ENCODE measurements at places on chromosomes 11 and 22.

GRCh38 chr11:62487738-62488551, 58.7 kb downstream of the AHNAK start:
- DNase-seq, result no peak

DNA sequence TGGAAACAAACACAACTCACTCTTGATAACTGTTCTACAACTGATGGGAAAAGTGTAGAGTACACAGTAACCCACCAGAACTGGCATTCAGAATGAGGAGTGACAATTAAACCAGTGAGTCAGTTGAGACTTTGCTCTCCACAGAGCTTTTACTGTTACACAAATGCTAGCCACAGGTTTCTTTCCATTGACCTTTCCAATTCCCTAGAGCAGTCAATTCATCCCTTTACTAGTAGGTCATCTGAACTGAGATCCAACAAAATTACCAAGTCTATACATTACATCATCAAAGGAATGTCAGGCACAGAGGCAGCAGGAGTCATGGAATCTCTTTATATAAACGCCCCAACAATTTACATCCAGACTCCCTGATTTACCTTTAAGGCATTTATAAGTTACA, 65.9 kb downstream of the PHF21A start:
- no peak for DNase-seq

DNA sequence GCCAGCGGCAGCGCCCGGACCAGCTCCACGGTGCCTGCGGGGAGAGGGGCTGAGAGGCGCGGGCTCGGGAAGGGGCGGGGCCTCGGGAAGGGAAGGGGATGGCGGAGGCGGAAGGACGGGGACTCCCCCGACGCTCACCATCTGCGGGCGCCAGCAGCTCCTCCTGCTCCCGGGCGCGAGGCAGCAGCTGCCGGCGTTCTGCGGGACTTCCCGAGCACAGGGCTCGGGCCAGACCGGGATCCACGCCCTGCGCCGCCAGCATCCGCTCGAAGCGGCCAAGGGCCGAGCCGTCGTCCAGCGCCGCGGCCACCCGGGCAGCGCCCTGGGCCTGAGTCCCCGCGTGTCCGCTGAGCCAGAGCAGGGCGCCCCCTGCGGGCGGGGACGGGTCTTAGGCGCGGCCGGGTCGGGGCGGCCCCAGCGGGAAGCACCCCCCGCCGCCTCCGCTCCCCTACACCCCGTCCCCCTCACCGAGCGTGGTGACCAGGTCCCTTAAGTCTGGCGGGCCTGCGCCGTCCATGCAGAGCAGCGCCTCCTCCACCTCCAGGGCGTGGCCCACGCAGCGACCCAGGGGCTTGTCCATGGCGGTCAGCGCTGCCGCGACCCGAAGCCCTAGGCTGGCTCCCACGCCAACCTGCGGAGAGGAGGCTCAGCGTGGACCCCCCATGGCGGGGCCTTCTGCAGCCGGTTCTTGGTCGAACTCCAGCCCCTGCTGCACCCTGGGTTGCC, 873 bp upstream of the SCO2 start:
- DNase-seq, result no peak

GRCh38 chr11:111524056-111524455, 9.5 kb downstream of the HOATZ start:
- DNase-seq, result no peak

- DNase-seq, result no peak
Measured at GRCh38 chr11:7004482-7004881, 15.7 kb downstream of the ZNF214 start.

DNA sequence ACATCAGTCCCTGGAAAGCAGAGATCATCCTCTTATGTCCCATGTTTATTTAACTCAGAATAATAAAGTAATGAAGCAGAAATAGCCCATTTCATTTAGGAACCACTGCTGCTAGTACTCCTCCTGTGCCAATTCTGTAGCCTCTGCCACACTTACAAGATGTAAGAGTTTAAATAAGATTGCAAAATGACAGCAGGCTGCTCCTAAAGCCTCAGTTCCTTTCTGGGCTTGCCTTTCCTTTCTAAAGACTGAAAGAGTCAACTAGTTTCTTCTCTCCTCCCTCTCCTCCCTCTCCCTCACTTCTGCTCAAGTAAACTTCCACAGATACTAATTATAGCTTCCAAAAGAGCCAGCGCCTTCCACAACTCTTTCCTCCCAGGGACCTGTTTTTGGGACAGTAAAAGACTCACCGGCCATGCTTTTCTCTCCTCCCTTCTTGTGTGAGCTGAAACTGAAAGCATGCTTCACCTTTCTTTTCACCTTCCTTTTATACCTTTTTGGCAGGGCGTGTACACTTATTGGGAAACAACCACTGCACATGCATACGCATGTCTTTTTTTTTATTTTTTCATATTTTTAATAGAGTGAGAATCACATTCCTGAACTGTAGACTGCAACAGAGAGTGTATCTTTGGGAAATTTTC, 26.1 kb upstream of the CARD16 start:
- DNase-seq, result no peak

DNA sequence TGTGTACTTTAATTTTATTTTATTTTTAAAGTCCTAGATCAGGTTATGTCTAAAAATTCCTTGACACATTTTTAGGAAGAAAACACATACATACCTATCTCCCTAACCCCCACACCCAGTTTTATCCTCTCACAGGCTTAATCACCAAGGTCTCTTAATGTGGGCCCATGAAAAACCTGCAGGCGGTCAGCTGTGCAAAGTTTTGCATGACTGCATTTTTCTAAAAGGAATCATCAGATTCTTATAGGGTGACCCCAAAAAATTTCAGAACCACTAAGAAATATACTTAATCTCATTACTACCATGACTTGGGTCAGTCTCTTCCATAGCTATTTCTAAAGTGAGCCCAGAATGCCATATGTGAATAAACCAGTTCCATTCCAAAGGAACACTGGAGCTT, 19.8 kb downstream of the SAA1 start:
- no peak for DNase-seq

- no peak for DNase-seq
Measured at GRCh38 chr11:27209562-27210005, 153.4 kb downstream of the CCDC34 start.

GRCh38 chr11:29024386-29024785, 916.2 kb downstream of the METTL15 start:
- no peak for DNase-seq

GRCh38 chr11:115081972-115082371, 403.6 kb downstream of the NXPE2 start:
- DNase-seq, result no peak

DNA sequence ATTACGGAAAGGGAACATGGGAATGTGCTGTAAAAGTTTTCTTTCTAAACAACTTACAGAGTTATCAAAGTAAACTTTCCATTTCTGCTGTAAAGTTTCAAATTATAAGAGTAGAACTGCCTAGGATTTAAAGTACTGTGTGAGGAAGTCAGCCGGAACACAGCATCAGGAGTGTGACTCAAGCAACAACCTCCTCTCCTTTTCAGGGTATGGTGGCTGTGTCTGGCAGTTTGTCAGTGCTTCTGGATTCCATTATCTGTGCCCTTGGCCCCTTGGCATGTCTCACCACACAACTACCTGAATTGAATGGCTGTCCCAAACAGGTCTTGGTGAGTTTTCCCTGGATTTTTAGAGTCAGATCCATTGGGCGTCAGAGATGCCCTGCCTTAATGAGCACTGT, 6.9 kb upstream of the TOM1 start:
- no peak for DNase-seq

GRCh38 chr11:124359566-124359965, 24.7 kb downstream of the OR8B2 start:
- DNase-seq, result no peak

DNA sequence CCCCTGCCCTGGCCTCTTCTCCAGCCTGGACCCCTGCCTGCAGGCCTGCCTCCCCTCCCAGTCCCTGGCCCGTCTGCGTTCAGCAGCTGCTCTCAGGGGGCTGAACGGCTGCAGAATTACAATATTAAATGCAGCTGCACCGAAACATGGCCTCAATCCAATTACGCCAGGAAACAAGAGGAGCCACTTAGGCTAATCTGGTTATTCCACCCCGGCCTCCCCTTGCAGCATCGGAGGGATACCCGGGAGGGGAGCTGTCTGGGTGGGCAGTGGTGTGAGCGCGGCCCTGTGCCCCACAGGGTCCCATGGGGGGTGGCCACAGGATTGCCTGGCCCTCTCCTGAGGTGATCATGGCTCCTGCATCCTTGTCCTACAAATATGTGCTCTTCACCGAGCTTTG, 42.6 kb downstream of the FLRT1 start:
- DNase-seq, result no peak

- no peak for DNase-seq
Measured at GRCh38 chr11:100964435-100964834, 165.2 kb downstream of the PGR start.

- no peak for DNase-seq
Measured at GRCh38 chr11:19091366-19091765, 25.6 kb upstream of the ZDHHC13 start.

- DNase-seq, result no peak
Measured at GRCh38 chr22:39350757-39351688, 1.2 kb downstream of the SYNGR1 start.

GRCh38 chr11:26992031-26992541, 1.8 kb upstream of the FIBIN start:
- DNase-seq, result no peak

- no peak for DNase-seq
Measured at GRCh38 chr22:19933341-19934241, 8.0 kb upstream of the COMT start.

GRCh38 chr22:45424241-45424731, 10.8 kb downstream of the RIBC2 start:
- no peak for DNase-seq

- no peak for DNase-seq
Measured at GRCh38 chr11:82978422-82979099, 77.0 kb downstream of the DDIAS start.

DNA sequence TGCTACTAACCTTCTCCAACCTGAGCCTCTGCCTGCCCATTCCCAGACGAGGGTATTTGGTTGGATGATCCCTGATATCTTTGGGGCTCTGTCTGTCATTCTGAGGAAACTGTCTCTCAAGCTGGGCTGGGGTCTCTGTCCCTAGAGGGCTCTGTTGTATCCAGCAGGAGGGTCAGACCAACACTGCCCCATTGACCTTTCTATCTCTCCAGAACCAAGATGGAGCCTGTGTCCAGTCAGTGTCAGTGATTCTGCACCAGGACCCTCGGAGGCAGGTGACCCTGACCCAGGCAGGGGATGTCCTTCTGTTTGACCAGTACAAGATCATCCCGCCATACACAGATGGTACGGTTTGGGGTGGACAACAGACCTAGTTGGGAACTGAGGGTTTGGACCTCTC, 21.9 kb downstream of the OTOG start:
- DNase-seq, result no peak

DNA sequence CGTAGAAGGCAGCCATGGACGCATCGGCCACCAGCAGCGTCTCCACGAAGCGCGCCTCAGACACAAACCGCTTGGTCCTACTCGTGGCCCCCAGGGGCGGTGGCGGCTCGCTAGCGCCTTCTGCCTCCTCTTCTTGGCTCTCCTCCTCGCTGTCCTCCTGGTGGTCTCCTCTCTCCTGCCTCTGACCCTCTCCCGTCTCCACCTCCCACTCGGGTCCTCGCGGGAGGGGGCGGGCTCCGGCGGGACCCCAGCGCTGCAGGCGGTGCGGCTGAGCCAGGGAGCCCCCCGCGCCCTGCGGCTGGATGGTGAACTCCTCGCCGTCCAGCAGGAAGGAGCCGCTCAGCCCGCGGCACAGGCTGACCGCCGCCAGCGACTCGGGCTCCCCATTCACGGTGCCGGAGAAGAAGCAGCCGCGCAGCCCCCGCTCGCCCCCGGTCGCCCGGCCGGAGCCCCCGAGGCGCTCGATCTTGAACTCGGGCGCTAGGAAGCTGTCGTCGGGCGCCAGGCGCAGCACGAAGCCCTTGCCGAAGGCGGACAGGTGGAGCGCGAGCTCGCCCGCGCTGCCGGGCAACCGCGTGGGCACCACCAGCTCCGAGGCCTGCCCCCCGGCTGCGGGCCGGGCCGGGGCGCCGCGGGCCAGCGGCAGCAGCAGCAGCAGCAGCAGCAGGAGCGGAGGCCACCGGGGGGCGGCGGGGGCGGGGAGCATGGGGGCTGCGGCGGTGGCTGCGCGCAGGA, 661 bp downstream of the ADAMTS8 start:
- DNase-seq, result no peak

DNA sequence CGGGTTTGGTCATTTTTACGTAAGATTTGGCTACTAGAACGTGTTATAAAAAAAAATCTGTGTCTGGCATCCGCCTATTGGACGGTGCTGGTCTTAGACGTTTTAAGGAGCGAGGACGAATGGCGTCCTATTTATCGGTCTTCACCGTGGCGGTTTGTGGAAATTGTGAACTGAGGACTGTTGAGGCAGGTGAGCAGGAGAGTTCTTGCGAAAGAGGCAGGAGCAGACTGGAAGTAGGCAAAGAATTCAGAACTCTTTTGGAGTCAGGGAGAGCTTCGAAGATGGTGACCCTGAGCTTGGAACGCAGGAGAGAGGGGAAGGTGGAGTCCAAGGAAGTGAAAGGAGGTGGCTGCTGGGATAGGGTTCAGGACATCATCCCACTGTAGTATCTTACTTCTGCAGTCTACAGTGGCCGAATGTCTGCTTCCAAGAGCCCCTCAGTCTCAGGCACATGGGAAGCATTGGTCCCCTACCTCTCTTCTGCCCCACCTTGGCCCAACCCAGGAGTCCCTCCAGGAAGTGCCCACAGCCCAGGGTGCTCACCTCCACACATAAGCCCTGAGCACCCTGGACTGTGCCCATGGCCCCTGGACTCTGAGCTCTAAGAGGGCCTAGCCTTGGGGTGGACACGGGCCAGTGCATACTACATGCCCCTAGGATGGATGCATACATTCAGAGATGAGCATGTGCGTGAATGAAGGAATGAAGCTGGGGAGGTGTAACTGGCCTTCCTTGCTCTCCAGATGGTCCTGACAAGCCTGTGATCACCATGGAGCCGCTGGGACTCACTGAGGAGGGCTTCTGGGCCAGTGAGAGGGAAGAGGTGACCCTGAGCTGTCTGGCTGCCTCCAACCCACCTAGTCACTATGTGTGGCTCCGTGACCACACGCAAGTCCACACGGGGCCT, 3.7 kb downstream of the VSIG10L2 start:
- DNase-seq, result no peak

DNA sequence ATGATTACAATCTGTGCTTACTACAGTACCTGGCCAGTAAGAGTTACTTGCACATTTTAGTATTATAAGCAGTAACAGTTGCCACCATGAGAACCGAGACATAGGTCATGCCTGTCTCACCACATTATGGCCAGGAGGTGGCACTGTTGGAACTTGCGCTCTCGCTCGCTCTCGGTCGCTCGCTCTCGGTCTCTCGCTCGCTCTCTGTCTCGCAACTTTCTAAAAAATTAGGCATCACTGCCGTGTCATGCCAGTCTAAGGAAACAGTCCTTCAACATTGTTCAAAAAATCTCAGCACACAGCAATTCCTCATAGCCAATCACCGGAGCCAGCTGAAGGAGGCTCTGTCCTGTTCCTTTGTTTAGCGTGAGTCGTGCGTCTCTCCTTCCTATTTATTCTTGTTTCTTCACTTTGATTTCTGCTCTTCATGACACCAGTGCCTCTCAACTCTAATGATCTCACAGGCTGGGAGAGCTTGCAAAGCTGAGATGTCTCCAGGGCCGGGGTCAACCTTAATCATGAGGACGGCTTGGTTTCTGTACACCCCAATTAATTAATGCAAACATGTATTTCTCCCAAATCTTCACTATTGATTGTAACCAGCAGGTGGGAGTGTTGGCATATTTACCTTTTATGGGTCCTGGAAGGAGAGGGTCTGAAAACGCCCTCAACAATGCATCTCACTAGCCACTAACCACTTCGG, 6.3 kb upstream of the ADAMTS8 start:
- peak; percentile 62 for DNase-seq

- no peak for DNase-seq
Measured at GRCh38 chr22:17898375-17898774, 124.1 kb upstream of the BID start.

GRCh38 chr22:33130473-33130872, 72.3 kb upstream of the SYN3 start:
- no peak for DNase-seq

- DNase-seq, result peak; percentile 7
Measured at GRCh38 chr11:23078289-23078971, 218.2 kb upstream of the CCDC179 start.
